ENCODE measurements at places on chromosomes 7 and 10.

DNA sequence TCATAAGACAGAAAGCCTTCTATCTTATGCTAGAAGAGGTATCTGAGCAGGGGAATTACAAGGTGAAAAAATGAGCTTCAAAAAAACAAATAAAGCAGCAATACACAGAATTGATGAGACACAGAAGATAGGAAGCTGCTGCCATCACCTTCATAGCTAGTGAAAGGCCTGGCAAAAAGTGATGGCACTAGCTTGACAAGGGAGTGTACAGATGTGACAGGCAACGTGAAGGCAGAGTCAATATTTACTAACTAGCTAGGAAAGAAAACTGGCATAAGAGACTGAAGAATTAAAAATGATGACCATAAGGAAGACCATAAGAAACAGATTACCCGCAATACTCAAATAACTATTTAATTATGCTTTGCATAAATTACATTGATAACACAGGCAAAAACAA is 9.4 kb downstream of the GPR22 start:
- no peak for DNase-seq

DNA sequence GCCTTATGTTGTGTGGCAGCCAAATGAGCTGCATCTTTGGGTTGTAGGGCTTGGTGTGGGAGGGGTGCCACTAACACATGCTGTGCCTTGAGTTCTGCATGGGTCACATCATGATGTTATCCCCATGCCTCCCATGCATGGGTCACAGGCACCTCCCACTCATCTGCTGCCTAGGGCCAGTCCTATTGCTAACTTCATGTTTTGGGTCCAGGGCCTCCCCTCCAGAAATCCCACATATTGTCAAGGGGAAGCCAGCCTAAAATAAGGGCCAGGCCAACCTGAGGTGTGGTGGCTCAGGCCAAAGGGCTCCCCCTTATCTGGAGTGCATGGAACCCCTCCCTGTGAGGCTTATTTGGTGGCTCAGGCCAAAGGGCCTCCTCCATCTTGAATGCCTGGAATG is 299.0 kb downstream of the RPS24 start:
- no peak for DNase-seq

DNA sequence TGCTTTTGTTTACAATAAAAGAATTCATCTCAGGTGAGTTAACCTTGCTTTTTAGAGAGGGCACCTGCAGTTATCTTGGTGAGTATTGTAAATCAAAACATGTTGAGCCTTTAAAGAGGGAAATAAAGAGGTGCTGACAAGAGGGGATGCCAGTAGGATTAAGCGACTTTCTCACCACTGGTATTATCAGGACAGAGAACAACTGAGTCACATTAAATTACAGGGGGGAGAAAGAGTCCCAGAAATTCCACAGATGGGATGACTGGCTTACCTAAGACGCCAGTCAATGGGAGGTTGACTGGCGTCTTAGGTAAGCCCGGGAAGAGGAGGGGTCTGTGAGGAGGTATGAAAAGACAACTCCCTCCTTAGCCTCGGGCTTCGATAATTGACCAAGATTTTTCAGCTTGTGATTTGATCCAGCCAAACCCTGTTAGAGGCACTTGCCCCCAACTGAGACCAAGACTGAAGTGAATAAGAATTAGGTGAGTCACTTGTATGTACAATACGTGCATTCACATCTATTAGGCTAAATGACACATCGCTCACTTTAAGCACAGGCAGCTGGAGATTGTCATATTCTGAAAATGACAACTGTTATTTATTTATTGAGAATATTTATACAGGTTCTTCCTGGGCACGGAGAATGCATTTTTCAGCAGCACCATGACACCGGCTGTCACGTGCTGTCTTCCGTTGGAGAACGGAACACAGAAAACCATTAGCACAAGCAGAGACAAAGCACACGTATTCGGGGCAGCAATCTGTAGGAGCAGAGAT is 117.6 kb downstream of the SEM1 start:
- no peak for DNase-seq

DNA sequence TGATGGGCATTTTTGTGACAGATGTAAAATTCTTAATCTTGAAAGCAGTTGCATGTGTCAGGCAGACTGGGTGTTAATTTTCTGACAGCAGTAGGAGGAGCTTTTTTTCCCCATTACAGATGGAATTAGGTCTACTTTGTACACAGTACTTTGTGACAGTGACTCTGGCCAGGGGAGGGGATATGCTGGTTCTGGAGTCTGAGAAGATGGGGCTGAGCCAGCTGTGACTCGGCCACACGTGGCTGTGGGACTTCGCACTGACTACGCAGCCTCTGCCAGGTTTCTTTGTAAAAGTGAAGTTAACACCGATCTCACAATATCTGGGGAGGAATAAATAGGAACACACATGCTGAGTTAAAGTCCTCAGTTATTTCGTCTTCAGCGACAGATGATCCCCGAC is 95.4 kb downstream of the MGMT start:
- DNase-seq = no peak

DNA sequence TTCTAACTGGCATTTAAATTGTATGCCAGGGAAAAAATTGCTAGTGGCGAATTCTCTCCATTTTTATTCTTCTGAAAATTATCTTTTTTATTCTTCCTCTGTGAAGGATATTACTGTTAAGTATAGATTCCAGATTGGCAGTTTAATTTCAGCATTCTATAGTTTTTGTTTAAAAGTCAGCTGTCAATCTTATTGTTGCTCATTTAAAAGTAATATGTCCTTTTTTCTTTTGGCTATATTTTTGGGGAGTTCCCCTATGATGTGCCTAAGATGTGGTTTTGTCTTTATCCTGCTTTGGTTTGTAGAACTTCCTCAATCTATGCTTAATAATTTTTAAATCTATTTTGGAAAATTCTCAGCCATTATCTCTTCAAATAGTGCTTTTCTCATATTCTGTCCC is 135.9 kb downstream of the ARHGAP12 start:
- no peak for DNase-seq

- DNase-seq = no peak
Measured at GRCh38 chr7:44976746-44977196, 2.0 kb downstream of the MYO1G start.

DNA sequence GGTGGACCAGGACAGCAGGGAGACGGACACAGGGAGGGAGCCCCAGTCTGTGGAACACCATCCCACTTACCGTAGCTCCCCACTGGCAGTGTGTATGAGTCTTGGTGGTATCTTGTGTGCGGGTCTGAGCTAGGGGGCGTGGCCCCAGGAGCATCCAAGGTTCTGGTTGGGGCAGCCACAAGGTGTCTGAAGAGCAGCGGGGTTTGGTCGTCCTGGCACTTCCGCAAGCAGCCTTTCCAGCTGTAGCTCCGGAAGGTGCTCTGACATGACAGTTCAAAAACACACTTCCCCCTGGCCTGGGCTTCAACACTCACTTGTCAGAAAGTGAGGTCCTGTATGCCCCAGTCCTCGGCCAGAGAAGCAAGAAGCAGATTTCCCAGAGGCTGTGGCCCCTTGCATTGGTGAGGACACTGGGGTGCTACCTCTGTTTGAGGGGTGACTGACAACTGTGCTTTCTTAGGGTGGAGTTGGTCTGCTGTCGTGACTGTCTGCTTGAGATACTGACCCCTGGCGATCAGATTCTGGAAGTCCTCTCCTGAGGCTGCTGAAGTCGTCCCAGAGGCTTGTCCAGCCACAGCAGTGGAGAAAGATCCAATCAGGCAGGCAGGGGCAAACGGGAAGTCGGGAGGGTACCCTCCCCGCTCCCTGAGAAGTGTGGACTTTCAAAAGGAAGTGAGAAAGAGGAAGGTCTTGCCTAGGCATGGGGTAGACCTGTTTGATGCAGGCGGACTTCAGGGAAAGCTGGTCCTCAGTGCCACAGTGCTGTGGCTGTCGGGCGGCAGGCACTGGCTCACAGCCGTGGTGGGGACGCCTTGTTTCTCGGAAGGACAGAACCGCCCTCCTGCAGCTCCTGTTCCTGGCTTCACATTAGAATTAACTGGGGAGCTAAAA is 51.4 kb upstream of the PFKFB3 start:
- DNase-seq = peak; percentile 60

DNA sequence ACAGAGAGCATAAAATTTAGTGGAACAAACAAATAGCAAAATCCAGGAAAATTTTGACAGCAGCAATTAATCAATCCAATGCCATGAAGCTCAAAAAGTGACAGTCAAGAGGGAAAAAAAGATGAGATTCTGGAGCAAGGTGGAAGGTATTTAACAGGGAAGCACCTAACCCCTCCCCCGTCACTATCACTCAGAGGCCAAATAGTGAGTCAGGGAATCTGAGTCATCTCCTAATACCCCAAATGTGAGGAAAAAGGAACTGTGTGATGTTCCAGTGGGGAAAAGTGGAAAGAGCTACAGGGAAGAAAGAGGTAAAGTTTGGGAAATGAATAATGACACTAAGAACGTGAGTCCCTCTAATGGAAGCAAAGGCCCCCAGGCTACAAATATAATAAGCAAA is 113.2 kb upstream of the PHF14 start:
- no peak for DNase-seq

- DNase-seq = no peak
Measured at GRCh38 chr7:124686543-124687171, 78.9 kb downstream of the GPR37 start.

DNA sequence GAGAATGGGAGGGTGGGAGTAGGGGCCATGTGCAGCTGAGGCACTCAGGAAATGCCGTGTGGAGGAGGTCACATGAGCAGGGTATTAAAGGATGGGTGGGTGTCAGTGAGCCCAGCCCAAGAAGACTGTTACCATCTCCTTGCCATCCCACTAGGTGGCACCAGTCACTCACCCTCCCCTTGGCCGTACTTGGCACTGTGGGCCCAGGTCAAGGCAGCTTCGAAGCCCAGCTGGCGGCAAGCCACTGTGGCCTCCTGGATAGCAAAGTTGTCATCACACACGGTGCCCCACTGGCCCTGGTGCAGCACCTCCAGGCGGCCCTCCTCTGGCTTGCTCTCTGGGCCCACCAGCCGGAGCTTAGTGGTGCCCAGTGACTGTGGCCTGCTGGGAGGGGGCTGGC is 5.4 kb downstream of the LOXL4 start:
- DNase-seq = peak; percentile 59

DNA sequence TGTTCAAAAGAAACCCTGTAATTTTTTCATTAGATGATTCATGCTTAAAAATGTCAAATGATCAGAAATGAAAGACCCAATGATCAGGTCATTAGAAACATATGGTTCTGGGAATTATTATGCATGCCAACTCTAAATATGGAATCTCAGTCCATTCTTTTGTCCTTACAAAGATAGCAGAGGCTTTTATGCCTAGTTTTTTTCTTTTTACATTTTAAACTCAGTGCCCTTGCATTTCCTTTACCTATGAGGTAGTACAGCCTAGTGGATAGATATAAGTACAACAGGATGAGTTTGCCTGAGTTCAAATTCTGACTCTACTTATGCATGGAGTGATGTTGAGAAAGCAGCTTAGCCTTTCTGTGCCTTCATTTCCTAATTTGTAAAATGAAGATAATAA is 392.9 kb downstream of the SUGCT start:
- no peak for DNase-seq

GRCh38 chr10:7337431-7338171 is 73.2 kb downstream of the SFMBT2 start:
- DNase-seq = no peak

DNA sequence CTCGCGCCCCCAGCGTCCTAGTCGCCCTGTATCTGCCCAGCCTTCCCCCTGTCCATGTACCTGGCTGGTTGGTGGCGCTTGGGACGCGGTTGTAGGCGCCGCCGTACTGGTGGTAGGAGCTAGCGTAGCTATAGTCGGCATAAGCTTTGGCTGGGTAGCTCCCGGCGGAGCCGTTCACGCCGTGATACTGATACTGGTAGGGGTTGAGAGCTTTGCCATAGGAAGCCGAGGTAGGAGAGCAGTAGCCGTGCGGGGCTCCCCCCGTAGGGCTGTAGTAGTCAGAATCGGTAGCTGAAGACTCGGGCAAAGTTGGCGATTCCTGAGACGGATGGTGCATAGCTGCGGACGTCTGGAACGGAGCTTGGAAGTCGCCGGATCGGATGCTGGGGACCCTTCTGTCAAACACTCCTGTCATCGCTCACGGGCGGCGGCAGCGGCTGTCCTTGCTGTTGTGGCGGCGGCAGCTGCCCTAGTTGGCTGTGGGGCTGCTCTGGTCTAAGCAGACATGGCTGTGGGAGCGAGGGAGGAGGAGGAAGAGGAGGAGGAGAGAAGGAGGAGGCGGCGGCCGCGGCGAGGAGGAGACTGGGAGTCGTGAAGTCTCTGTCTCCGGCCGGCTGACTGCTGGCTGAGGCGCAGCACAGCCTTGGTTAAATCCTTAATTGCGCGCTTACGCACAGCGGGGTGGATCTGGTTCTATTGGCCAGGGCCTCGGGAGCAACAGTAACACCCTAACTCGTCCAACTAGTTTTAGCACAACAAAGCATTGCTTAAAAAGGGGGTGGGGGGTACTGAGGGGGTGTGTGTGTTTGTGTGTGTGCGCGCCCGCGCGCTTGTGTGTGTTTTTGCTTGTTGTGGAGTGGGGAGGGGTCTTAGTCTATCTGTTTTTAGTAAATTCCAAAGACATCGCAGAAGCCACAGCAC is at the start of gene DLX5:
TSS of gene DLX5 (minus strand) at position 623 of the 921 bp plus-strand sequence. CDS start at position 415, 208 bp downstream.
- DNase-seq = no peak

GRCh38 chr10:120514959-120515358 is 57.9 kb downstream of the PLPP4 start:
- no peak for DNase-seq

DNA sequence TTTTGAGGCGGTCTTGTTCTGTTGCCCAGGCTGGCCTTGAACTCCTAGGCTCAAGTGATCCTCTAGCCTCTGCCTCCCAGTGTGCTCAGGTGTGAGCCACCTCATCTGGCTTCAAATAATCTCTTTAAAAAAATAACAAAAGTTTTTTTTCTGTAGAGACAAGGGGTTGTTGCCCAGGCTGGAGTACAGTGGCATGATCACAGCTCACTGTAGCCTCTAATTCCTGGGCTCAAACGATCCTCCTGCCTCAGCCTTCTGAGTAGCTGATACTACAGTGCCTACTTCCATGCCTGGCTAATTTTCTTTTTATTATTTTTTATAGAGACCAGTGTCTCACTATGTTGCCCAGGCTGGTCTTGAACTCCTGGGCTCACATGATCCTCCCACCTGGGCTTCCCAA is 11.7 kb downstream of the FOXK1 start:
- DNase-seq = no peak

GRCh38 chr10:15725603-15726002 is 5.9 kb upstream of the ITGA8 start:
- DNase-seq = no peak

DNA sequence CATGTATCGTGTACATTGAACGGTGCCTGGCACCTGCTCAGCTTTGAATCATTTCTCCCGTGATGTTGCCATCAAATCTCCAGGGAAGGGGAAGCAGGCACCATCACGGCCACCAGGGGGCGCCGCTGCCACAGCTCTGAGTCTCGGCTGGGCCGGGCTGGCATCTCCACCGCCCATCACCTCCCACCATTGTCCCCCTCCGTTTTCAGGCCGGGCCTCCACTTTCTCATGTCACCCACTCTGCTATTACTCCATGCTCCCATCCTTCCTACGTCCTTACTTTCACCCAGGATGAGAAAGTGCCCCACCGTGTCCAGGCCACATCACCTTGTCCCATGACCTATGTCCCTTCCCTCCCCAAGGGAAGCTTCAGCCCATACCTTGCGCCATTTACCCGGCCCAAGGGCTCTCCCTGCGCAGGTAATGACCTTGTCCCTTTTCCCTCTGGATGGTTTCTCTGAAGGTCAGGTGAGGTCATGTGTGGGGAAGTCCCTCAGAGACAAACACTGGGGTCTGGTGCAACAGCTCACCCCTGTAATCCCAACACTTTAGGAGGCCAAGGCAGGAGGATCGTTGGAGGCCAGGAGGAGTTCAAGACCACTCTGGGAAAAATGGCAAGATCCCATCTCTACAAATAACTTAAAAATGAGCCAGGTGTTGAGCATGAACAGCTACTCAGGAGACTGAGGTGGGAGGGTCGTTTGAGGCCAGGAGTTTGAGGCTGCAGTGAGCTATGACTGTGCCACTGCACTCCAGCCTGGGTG is 31.8 kb upstream of the OCM2 start:
- DNase-seq = peak; percentile 71

- no peak for DNase-seq
Measured at GRCh38 chr10:76175533-76176165, 744.2 kb downstream of the LRMDA start.

Measured in left ventricle myocardium inferior (tissue), 1 donor.